CD4-positive, alpha-beta T cell (primary cell): ENCODE measurements at places on chromosomes 4 and X.

GRCh38 chr4:13922873-13923645 is 295.5 kb upstream of the BOD1L1 start:
- no peak for DNase-seq

DNA sequence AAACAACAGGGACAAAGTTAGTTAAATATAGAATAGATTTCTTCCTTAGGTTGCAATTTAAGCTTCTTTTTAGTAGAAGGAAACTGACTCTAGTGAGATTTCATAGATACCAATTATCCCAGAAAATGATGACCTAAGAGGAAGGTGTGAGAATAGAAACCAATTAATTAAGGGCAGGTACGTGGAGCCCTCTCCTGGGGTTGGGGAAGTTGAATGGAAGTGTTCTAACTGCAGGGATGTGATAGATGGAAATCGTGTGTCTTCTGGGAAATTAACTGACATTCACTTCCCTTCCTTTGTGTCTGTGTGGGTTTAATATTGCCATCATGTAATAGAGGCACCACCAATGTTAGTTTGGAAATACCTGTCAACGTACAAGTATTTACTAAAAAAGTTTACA is 204.1 kb upstream of the ANK2 start:
- DNase-seq: no peak

GRCh38 chrX:52271206-52271605 is 86.5 kb downstream of the MAGED4 start:
- DNase-seq: peak; percentile 7

GRCh38 chrX:1534301-1535168 is 2.5 kb downstream of the P2RY8 start:
- peak; percentile 17 for DNase-seq

DNA sequence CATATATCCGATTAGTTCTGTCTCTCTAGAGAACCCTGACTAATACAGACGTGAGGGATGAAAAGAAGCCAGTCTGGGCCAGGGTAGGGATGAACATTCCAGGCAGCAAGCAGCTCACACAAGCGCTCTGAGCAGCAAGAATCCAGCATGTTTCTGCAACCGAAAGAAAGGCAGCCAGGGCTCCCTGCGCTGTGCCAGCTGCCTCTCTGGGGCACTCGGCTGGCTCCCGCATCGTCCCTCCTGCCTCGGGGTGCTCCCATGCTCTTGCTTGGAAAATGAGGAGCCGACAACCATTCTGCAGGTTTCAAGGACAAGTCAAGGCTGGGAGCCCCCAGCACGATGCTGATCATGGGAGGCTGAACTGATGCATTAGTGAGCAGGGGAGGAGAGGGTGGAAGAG is 7.0 kb downstream of the JAKMIP1 start:
- DNase-seq: no peak

- DNase-seq: no peak
These were observed 133.8 kb downstream of the ZC4H2 start for GRCh38 chrX:64842492-64842891.

DNA sequence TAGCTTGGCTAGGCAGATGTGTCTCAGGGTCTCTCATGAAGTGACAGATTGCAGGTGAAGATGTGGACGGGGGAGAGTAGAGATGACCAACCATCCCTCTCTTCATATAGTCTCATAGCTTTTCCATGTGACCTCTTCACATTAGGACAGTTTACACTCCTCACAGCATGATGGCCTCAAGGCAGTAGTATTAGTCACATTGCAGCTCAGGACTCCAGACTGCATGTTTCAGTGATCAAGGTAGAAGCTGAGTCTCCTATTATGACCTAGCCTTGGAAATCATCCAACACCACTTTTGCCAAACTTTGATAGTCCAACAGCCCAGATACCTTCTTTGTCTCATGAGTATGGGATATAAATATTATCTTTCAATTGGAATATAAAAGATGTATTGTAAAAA is 147.7 kb downstream of the GASK1B start:
- no peak for DNase-seq

DNA sequence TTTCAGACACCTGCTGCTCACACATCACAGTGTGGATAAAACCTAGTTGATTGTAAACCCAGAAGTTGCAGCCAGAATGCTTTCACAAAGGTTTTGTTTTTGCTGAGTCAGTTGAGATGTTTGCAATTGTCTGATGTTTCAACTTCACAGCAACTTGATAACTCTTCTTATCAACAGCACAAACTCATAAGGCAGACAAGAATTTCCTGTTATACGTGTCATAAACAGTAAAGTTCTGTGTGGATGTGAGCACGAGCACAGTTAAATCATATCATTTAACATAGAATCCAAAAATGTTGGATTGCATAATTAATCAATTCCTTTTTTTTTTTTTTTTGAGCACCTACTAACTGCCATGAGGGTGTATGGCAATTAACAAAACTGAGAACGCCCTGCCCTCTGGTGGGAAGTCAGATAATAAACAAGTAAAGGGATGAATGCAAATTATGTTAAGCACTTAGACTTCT is 512.2 kb downstream of the PDHA2 start:
- no peak for DNase-seq

- DNase-seq: no peak
These were observed 106.1 kb downstream of the WWC2 start for GRCh38 chr4:183205193-183205592.

- DNase-seq: no peak
These were observed 419 bp downstream of the ADD1 start for GRCh38 chr4:2843941-2844584.

GRCh38 chrX:151004085-151004484 is 20.9 kb downstream of the HMGB3 start:
- DNase-seq: no peak

DNA sequence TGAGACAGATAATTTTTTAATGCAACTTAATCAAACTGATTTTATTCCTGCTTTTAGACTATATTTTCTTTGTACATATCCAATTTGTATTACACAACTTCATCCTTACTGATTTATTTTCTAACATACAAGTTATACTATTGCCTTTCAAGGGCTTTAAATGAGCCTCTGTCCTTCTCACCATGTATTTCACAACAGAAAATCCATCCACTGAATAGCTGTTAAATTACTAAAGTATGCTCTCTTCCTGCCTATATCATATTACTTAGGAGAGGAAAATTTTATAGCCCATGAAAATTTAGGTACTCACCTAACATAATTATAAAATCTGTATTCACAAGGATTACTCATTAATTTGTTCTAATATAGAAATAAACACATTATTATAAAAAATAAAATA is 528.6 kb downstream of the ANKRD50 start:
- no peak for DNase-seq

- no peak for DNase-seq
These were observed 41.5 kb downstream of the RAB40AL start for GRCh38 chrX:102978594-102978993.

DNA sequence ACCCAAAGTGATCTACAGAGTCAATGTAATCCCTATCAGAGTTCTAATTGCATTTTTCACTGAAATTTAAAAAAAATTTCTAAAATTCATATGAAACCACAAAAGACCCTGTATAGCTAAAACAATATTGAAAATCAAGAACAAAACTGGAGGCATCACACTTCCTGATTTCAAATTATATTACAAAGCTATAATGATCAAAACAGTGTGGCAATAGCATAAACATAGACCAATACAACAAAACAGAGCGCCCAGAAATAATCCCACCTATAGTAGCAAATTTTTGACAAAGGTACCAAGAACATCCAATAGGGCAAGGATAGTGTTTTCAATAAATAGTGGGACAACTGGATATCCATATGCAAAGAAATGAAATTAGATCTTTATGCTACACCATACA is 59.4 kb upstream of the PRKG2 start:
- DNase-seq: no peak

- DNase-seq: no peak
These were observed 55.5 kb downstream of the WFS1 start for GRCh38 chr4:6324999-6325787.

DNA sequence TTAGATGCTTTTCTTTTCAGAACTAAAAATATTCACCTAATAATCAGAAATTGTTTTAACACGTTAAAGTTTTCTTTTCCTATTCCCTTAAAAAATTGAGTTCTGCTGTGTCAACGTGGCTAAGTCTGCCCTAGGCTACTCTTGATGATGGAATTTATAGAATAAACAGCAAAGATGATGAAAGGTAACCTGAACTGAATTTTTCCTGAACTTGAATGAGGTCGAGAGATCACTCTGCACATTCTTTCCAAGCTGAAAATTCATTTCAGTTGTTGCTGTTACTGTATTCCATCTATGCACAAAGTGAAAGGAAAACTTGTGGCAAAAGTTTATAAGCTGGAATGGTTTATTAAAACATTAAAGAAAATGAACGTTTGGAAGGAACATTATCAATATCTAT is 245.9 kb upstream of the GIMD1 start:
- DNase-seq: no peak

DNA sequence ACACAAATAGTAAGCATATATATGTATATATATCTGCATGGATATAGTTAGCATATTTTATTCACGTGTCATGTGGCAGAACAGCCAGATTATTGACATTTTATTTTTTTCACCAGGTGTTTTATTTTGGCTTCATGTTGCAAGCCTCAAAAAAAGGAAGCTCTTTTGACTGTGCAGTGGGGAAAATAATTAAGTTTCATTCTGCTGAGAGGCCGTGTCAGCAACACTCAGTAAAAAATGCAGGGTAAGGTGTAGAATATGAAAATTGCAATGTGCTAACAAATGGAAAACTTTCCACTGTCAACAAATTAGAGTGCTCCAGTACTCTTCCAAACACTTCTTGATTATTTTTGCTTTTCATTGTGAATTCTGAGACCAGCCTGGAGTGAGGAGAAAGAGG is 511.5 kb downstream of the GLUD2 start:
- no peak for DNase-seq

DNA sequence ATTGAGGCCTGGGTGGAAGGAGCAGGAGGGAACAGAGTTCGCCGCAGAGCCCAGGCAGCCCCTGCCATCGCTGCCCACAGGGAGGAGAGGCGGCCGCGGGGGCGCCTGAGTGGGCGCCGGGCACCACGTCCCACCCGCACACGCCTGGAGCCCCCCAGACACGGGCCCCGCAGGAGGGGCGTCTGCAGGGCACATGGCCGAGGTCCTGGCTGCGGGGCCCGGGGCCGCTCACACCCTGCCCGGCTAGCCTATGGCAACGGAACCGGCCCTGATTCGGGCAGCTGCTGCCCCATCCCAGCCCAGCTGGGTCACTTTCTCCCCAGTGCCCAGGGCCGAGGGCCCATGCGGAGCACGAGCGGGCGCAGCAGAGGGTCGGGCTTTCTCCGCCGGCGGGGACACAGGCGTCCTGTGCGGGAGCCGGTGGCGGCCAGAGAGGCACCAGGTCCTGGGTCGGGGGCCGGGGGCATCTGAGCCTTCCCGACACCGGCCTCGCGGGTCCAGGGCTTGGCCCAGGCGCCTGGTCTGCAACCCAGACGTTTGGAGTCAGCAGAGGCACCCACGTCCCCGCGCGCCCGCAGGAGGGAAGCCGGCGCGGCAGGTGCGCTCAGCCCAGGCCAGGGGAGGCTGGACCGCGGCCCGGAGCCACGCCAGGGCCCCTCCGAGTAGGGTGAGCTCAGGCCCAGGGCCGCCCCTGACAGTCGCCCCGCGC is 91.2 kb downstream of the FAM53A start:
- DNase-seq: no peak

GRCh38 chrX:13898083-13898482 is 81.2 kb upstream of the GPM6B start:
- no peak for DNase-seq

- DNase-seq: no peak
These were observed 62.1 kb downstream of the TBL1X start for GRCh38 chrX:9526965-9527364.

GRCh38 chr4:84691170-84691691 is 108.3 kb downstream of the CDS1 start:
- no peak for DNase-seq
